Activated naive CD8-positive, alpha-beta T cell treated with anti-CD3 and anti-CD28 coated beads, Interleukin-2, amount 50 U/mL, for 16 hours (primary cell): ENCODE measurements at places on chromosomes 6 and 20.

DNA sequence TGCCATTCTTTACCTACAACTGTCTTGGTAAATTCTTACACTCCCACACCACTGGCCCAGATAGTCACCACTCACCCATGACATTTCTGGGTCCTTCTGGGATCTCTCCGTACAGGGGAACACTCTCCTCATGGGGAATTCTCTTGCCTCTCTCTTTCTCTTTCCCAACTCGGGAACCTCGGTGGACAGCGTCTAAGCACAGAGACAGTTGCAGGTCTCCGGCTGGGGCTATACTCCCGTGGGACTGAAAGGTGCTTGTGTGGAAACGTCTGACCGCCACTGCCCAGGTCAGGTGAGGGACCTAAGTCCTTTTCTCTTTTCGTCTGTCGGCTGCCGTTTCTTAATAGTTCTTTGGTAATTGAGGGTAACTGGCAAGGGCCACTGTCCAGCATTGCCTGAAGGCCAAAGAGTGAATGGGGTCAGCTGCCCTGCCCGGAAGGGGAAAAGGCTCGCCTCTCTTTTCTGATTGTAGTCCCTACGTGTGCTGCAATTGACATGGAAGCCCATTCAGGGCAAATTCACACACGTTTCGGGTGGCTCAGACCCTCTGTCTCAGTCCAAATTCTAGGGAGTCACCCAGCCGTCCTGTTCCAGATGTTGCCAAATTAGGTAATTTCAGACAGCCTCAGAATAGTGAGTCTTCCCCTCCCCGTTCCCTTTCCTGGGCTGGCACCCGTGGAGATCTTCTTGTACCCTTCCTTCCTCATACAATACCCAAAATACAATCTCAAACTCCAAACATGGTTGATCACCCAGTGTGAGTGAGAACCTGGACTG lies 31.2 kb upstream of the RIPK1 start:
- no peak for DNase-seq

GRCh38 chr6:103874575-103874974 lies 985.1 kb downstream of the HACE1 start:
- no peak for DNase-seq

GRCh38 chr6:108752733-108753590 lies 95.3 kb upstream of the ARMC2 start:
- DNase-seq = no peak

DNA sequence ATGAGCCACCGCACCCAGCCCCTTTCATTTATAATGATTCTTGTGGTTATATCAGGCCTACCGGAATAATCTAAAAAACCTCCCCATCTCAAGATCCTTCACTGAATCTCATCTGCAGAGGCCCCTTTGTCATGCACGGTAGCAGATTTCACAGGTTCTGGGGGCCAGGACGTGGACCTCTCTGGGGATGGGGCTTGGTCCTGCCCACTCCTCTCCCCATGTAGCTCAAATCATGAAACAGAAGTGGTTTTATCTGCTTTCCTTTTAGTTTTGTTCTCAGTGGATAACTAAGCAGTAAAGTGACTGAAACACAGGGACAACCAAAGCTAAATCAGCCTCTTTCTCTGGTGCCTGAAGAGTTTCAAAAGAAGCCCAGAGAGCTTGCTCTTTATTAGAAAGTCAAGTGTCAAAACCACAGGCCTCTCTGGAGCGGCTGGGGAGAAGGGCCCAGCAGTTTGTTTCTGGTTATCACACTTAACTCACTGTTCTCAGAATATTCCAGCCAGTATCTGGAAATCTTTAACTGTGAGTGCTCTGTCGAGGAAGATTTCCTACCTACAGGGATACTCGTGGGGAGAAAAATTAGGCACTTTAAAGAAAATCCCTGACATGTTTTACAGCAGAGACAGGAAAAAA lies 60.6 kb upstream of the FAM184A start:
- DNase-seq = no peak

- no peak for DNase-seq
These were observed 35.9 kb downstream of the COL12A1 start for GRCh38 chr6:75169689-75170586.

DNA sequence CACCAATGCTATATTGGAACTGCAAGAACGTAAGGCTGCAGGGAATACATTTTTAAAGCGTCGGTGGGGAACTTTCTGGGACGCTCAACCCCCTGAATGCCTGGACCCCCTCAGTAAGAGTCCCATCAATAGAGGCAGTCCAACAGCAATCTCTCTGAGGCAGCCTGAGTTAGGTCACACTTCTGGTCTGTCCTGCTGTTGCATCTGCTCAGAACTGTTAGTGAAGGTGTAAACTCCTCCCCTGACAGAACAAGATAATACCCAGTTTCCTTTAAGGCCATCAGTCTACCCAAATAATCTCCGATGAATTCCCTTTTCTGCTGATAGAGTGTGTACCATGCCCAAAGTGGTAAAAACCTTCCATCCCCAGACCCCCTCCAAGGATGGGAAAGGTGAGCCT lies 1.1 kb upstream of the RNGTT start:
- no peak for DNase-seq

- DNase-seq = no peak
These were observed 56.4 kb downstream of the LYRM4 start for GRCh38 chr6:5204376-5204775.

GRCh38 chr6:135819665-135820064 lies 31.8 kb upstream of the PDE7B start:
- no peak for DNase-seq

GRCh38 chr6:33313105-33313708 lies 671 bp downstream of the TAPBP start:
- no peak for DNase-seq

- no peak for DNase-seq
These were observed 109.3 kb downstream of the SLC23A2 start for GRCh38 chr20:4891997-4892396.

DNA sequence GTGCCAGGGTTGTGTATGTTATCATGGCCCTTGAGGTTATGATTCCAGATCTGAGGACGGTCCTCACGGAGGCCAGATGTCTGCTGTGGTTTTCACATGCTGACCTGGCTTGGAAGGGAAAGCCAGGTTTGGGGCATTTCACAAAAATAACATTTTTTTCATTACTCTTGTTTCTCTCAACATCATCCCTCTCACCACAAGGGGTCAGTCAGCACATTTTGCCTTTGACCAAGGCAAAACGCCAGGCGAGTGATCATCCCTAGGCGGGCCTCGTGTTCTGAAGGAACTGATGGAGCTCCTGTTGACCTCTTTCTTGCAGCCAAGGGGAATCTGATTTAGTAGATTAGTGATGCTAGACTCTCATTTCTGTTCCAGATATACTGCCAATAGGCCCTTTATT lies 133.5 kb downstream of the TBC1D7 start:
- DNase-seq = no peak

DNA sequence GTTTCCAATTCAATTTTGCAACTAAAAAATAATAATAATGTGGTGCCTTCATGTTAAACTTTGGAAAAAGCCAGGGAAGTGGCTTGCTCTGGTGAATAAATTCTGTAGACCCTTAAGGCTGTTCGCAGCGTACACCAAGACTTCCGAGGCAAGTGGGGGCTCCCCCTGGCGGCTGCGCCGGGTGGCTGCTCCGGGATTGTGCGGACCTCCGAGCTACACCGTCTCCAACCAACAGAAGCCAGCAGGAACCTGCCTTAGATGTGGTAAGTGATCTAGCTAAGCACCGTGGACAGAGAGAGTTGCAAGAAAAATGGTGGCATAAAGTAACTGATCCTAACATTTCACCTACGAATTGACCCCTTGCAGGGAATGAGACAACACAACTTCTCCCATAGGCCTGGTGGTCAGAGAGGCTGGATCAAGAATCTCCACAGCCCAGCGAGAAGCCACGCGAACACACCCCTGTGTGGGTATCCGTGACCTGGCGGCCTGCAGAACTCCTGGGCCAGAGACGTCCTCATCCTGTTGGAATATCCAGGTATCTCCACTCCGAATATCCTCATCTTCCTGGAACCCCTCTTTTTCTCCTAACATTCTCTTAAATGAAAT lies 69.6 kb downstream of the TBXT start:
- peak; percentile 29 for DNase-seq

DNA sequence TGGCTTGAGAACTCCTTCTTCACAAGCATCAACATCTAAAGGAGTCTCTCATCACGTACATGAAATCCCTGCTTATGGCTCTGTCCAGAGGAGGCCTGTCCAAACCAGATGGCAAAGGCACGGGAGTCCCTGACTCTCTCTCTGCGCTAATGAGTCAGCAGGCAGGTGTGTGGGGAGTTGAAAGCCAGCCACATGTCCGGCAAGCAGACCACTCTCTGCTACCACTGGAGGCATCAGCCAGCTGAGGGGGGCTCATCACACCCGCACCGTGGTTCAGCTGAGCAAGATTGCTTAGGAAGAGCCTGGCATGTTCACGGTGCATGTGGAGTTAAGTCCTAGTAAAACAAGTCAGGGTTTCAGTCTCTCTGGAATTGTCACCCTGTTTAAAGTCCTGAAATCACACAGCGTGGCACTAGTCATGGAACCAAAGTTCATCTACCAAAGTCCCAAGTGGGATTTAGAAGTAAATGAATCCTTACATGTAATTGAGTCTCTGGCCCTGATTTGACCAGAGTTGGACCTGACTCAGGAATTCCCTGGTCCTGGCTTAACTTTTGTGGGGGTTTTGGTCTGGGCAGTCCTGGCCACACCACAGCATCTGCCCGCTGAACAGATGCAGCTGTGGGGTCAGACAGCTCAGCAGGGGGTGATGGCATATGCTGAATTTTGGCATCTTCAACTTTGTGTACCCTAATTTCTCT lies 155.2 kb upstream of the RIN2 start:
- DNase-seq = no peak

DNA sequence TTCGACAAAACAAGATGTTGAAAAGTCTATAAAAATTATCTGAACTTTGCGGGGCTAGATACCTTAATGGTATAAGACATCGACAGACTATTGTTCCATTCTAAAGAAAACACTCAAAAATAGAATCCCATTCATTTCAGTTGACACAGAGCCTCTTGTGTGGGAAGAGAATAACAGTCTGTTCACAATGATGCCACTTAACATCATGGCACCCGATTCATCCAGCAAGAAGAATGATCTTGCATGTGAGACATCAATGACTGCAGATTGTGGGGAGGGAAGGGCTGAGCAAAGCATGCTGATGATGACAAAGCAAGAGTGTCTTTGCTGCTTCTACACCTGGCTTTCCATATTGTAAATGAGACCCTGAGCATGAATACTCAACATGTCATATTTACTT lies 49.7 kb upstream of the ARMH2 start:
- DNase-seq = no peak

DNA sequence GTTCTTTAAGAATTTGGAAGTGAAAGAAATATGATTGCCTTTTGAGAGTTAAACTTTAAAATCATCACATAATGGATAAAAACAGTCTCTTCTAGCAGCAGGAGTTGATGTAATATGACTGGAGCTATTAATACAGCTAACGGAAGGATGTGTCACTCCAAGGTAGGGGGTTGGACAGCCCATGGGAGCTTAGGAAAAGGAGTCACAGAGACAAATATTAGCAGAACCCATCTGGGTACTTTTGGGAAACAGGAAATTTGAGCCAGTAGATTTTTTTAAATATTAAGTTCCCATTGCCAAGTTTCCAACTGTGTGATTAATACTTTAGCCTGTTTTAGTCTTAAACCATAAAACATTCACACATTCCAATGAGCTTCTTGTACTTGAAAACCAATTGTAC lies 164.7 kb upstream of the RIMS1 start:
- DNase-seq = no peak
